ENCODE measurements at places on chromosomes 5 and 9.

DNA sequence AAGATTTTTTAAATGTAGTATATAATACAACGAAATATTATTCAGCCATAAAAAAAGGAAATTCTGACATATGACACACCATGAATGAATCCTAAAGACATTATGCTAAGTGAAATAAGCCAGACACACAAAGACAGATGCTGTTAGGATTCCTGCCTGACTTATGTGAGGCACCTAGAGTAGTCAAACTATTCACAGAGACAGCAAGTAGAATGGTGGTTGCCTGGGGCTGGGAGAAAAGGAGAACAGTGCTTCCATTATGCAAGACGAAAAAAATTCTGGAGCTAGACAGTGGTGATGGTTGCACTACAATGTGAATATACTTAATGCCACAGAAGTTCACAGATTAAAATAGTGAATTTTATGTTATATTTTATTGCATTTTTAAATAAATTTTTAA lies 66.8 kb downstream of the SPOCK1 start:
- DNase-seq, result no peak

GRCh38 chr5:59038798-59039295 lies 456.0 kb downstream of the RAB3C start:
- DNase-seq, result no peak

- no peak for DNase-seq
Observed at GRCh38 chr9:78112004-78112403, 80.4 kb upstream of the GNAQ start.

DNA sequence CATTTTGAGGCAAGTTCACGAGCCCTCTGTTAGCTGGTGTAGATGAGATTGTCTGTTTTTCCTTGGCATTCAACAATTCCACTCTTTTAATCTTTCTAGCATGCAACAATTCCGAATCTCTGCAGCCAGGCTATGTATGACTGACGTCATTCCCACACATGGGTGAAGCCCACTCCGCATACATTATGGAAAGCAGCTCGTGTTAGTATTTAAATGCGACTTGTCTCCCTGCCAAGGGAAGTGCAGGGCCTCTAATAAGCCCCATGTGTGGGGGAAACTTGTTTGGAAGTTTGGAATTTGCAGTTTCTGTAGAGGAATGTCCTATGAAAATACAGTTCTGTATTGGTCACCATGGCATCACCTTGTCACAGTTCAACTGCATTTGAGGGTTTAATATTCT lies 146.0 kb upstream of the FBXL7 start:
- DNase-seq, result no peak

- DNase-seq, result no peak
Observed at GRCh38 chr9:106421772-106422171, 441.2 kb upstream of the ZNF462 start.

- DNase-seq, result no peak
Observed at GRCh38 chr5:61280761-61281427, 51.2 kb upstream of the ZSWIM6 start.

GRCh38 chr9:79800578-79800977 lies 228.8 kb downstream of the TLE4 start:
- DNase-seq, result no peak

DNA sequence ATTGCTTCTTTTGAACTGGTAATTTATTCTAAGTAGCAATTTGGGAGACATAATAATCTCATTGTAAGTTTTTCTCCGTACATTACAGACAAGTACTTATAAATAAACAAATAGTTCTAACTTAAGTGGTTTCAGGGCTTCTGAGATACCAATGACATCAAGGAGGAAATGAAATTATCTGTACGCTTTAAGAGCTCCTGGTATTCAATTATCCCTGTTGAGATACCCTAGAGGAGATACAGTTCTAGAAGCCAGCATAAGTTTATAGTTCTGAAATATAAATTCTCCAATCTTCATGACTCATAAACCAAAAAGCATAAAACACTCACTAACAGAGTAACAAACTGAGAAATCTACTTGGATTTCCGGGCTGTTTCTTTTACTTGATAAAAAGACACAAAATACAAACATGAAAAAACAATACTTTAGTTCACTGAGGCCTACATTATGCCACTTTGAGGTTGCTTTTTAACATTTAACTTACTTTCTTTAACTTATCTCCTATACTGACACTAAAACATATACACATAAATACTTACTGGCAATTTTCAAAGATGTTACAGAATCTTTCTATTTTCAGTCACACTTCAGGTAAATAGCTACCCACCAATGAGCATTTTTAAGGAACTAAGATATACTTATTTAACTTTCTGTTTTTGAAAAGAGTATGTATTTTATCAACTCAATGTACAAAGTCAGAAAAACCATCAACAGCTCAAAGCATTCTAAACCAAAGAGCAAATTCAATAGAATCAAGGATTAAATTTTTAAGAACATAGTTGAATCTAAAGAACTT lies 7.5 kb downstream of the DCTN4 start:
- DNase-seq, result no peak

GRCh38 chr5:172707285-172708182 lies 63.5 kb downstream of the DUSP1 start:
- no peak for DNase-seq

DNA sequence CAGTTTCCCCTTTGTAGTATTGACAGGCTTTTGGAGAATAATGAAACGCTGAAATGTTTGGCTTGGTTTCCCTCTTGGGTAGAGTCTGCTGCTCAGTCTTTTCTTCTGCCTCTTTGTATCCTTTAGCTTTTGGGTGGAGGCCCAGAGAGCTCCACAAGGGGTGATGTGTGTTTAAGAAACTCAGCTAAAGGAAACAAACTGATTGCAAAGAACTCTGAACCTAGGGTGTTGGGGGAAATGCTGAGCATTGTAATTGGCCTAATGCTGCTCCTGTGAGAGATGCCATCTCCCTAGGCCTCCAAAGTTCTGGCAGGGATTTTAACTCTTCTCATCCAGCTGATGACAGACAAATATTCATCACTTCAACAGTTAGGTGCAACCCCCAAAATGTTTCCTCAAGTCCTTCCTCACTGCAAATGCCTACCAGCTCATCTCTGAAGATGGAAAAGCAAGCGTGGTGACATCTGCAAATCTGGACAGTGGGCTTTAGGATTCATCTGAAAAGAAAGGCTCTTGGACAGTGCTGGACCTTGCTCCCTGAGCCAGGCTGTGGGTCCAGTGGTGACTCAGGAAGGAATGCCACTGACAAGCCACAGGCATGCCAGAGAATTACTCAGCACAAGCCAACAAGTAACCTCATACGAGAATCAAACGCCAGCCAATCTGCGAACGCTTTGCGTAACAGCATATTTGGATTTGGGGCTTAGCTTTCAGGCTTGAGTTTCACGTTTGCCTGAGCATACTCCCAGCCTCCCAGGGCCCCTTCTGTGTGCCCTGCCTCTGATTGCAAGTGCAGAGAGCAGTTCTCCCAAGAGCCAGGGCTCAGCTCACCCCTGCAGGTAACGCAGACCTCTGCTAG lies 30.5 kb upstream of the ZSWIM6 start:
- no peak for DNase-seq

DNA sequence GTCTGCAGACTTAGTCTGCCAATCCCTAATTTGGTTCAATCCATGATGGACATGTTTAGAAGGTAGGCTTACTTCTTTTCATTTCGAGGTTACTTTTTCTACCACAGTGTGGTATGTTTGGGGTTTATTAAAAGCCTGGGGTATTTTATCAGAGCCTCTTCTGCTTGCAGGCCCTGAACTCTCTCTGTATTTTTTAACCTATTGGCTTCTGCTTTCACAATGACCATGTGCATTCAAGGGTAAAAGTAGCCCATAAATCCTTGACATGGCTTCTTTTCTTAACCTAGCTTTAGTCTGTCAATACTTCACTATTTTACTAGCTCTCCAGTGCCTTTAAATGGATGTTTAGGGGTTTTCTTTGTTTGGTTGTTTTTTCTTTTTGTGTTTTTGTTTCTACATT lies 286.6 kb downstream of the FER start:
- DNase-seq, result no peak

- no peak for DNase-seq
Observed at GRCh38 chr9:115000217-115000639, 69.8 kb upstream of the TNFSF8 start.

DNA sequence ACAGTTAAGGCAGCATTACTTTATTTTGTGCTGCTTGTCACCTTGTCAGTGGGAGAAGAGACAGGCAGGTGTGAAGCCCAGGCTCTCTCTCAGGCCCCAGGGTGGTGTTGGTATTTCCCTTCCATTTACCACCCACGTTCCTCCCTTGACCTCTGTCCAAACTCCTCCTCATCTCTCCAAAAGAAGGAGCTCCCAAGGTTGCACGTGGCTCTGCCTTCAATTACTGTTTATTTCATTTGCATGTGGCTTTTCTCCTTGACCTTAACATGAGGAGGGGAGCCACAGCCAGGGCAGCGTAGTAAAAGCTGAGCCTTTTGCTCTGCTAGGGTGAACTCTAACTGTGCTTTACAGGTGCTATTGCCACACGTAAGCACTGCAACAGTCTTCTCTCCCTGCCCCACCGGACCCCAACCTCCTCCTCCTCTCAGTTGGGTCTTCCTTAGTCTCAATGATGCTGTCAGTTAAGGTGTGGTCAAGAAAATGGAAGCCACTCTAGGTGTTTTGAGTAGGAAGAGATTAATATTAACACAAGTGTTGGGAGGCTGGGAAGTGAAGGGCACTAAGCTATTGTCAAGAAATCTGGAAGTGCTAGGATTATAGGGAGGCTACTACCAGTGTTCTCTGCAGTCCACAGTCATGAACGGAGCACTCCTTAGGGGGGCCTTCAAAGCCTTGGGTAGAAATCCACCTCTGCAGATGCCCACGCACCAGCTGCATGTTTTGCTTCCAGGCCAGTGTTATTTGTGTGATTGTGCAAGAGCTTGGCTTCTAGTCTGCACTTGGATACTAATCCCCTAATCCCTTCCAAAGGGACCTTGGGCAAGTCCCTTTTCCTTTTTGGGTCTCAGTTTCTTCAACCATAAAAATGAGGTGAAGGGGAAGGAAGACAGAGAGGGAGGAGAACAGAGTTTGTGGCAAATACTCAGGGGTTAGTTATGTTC lies 3.9 kb upstream of the ALDH1B1 start:
- DNase-seq, result no peak

DNA sequence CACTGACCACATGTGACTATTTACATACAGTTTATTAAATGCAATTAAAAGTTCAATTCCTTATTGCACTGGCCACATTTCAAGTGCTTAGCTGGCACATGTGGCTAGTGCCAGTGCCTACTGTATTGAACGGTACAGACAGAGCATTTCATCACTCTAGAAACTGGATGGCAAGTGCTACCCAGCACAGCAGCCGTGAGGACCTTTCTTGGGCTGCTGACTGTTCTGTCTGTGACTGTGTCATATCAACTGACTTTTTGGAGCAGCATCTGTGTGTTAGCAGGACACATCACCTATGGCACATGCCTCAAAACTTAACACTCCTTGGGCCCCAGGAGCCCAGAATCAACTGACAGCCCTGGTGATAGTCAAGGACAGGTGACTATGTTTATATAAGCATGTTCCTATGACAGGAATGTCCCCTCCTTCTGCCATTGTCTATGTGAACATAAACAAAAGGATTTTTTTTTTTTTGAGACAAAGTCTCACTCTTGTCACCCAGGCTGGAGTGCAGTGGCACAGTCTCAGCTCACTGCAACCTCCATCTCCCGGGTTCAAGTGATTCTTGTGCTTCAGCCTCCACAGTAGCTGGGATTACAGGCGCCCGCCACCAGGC lies 8.9 kb downstream of the IRF1 start:
- no peak for DNase-seq

- no peak for DNase-seq
Observed at GRCh38 chr5:135304352-135305221, 94.4 kb downstream of the MACROH2A1 start.

DNA sequence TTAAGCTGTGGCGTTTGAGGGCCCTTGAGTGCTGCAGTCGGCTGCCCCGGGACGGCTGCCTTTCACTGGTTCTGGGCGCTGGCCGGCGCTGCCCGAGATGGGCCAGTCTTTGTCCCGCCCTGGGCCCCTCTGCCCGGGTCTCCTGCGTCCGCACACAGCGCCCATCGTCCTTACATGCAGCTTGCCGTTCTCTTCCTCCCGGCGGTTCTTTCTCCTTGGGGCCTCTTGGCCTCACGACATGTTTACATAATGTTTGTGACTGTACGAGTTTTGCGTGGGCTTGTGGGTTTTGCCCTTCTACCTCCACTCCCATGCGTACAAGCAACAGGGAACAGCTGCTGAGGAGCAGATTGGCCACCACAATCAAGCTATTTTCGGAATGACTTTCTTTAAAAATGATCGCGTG lies 618 bp downstream of the TNPO1 start:
- DNase-seq, result no peak

DNA sequence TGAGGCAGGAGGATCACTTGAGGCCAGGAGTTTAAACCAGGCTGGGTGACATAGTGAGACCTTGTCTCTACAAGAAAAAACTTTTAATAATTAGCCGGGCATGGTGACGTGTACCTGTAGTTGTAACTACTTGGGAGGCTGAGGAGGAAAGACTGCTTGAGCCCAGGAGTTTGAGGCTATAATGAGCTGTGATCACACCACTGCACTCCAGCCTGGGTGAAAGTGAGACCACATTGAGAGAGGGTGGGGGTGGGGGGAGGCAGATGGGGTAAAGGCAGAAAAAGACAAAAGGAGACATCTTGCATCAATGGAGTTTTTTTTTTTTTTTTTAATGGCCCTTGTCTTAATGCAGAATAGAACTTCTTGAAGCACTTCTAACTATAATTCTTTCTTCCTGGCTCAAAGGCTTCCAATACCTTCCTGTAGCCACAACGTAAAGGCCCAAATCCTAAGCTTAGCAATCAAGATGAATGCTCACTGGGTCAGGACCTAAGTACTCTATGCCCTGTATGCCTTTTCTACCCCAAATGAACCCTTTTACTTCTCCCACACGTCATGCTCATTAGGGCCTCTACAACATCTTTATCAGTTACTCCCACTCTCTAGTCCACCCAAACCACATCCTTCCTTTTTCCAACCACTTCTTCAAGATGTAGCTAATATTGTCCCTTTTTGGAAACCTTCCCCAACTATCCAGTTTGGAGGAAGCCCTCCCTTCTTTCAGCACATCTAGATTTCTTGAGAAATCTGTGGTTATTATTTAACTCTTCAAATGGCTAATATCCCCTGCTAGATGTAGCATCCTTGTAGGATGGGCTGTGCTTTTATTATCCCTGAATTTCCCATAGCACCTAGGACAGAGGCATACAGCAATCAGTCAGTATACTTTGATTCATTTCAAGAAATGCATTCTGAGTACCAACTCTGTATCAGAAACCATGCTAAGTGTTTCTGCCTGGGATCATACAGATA lies 40.8 kb downstream of the CSF2 start:
- DNase-seq, result no peak

DNA sequence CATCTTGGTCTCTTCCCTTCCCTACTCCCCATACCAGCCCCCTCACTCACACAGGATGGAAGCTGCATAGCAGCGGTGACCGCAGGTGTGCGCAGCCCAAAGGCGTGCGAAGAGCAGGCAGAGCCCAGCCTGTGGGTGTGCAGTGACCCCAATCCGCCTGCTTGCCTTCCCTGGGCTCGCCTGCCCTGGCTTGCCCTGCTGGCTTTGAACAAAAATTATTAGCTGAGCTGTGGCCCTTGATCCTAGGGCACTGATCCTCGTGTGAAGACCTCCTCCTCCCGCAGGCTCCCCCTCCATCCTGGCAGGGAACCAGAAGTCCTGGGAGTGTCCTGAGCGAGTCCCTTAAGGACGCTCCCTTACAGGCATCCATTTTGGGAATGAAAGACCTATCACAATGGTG lies 31.9 kb downstream of the MORN5 start:
- no peak for DNase-seq

Data from cortex of kidney (tissue), 1 donor.